ENCODE measurements at places on chromosomes 1 and 21.
A peak's percentile ranks its signal among the peaks of the same experiment; 100 is the strongest.

- DNase-seq, result peak; percentile 34
These were observed 37.1 kb downstream of the ARHGEF16 start for GRCh38 chr1:3491291-3492246.

DNA sequence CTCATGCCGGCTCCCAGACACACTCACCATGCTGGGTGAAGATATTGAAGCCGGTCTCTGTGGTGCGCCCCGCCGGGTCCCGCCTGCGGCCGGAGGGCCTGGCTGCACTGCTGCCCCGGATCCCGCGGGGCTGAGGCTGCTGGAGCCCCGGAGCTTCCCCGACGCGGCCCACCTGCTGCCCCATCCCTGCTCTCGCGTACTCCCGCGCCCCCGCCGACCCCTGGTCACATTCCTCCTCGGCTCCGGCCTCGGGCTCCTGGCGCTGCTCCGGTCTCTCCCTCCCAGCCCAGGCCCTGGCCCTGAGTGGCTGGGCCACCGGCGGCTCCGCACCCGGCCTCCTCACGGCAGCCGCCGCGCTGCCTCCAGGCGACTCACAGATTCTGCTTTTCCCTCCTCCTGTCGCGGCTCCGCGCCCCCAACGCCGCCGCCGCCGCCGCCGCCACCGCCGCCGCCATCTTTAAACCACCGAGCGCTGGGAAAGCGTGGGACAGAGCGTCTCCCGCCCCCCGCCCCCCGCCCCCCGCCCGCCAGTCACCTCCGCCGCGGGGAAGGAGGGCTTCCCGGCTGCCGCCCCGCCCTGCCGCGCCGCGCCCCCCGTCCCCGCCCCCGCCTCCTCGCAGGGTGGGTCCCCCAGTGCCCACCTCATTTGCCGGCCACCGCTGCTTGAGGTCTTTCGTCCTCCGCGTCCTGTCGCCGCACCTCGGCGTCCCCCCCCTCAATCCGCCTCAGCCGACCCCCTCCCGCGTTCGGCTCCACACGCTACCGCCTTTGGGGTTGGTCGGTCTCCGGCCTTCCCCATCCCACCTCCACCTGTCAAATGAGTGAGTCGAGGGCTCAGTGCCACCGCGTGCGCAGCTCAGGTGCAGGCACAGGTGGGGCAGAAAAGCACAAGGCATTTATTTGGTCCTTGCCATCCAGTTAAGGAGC, at the start of gene ABL2:
TSS of gene ABL2 (minus strand) at position 464 of the 927 bp plus-strand sequence. CDS start at position 184, 280 bp downstream.
- peak; percentile 63 for DNase-seq

- no peak for DNase-seq
These were observed 120.0 kb downstream of the PCBP3 start for GRCh38 chr21:45763506-45763905.

DNA sequence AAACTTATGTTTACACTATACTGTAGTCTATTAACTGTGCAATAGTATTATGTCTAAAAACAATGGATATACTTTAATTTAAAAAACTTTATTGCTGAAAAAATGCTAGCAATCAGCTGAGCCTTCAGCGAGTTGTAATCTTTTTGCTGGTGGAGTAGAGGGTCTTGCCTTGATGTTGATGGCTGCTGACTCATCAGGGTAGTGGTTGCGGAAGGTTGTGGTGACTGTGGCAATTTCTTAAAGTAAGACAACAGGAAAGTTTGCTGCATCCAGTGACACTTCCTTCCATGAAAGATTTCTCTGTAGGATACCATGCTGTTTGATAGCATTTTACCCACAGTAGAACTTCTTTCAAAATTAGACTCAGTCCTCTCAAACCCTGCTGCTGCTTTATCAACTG, 234.7 kb upstream of the CSF3R start:
- DNase-seq, result no peak

GRCh38 chr1:53145942-53146708, 3.7 kb upstream of the SLC1A7 start:
- DNase-seq, result no peak

DNA sequence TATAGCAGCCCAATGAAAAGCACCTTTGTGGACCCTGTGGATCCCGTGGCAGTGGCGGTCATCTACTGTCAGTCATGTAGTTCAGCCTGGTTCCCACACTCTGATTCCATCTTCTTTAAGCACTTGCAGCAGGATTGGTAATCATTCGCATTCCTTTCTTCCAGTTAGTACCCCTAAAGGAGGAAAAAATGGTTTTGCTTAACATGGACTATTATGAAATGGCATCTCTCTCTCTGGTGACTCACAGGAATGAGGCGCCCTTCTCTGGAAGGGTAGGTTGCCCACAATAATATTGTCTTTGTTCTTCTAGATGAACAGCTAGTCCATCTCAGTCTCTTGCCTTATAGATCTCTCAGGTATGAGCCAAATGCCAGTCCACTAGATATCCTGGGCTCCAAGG, 127.9 kb upstream of the MROH9 start:
- peak; percentile 97 for DNase-seq

GRCh38 chr1:170620164-170620563, 43.8 kb upstream of the PRRX1 start:
- DNase-seq, result no peak

- DNase-seq, result no peak
These were observed 144.4 kb upstream of the POU3F1 start for GRCh38 chr1:38190983-38191382.

- peak; percentile 64 for DNase-seq
These were observed 159.9 kb upstream of the RUNX1 start for GRCh38 chr21:35208810-35209517.

DNA sequence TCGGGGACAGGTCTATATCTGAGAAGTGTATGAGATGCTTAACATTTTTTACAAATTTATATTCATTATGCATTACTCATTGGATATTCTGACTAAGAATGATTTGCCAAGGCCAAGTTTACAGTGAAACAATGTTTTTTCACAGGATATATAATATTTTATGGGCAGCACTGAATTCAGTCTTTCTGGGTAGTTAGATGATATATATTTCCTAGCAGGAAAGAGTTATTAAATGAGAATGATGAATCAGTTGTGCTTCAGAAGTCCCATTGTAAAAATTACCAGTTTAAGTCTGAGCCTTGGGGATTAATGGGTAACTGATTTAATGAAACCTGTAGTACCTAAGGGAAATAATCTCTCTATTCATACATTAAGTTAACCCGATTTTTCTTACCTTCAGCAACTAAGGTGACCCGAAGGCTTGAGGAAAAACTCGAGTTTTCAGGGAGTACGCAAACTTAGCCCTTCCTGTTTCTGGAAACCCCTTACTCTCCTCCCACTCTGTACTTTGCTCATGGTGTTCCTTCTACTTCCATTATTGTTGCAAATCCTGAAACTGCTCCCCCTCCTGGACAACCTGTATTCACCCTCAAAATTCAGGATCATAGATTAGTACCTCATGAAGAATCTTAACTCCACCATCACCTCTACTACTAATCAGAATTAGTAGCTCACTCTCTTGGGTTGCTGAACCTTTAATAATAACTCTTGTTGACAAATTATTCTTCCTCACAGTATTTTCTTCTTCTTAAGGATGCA, 135.1 kb downstream of the AK5 start:
- no peak for DNase-seq

DNA sequence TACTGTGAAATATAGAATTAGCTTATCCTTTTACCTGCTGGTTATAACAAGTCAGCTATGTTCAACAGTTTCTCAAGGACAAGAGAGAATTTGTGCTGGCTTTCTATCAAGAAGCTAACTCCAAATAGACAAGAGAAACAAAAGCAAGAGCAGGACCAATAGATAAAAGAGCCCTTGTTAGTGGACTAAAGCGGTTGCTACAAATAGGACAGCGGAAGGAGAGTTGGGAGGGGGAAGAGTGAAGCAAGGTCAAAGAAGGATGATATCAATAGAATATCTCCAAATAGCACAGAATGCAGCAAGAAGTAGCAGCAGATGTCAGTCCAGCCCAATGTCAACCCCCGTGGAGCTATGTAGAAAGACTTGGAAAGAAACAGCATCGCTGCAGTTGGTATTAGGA, 53.0 kb upstream of the AKT3 start:
- peak; percentile 17 for DNase-seq

DNA sequence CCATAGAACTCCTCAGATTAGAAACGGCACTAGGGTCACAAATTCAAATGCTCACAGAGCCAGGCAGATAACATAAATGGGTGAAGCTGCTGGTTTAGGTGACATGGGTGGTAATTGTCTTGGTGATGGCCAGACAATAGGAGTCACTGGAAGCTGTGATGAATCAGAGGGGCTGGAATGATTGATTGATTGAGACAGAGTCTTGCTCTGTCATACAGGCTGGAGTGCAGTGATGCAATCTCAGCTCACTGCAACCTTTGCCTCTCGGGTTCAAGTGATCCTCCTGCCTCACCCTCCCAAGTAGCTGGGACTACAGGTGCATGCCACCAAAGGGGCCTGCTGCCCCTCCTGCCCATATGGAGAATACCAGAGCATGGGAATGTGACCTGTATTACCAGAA, 63.0 kb downstream of the HIVEP3 start:
- DNase-seq, result no peak

Data from COLO829 (cell line).